ENCODE measurements at places on chromosomes 13 and 19. TPM values are rescaled to one million over a fixed set of nuclear protein-coding genes. Genes with fewer than 3 reads are reported as not detected.

DNA sequence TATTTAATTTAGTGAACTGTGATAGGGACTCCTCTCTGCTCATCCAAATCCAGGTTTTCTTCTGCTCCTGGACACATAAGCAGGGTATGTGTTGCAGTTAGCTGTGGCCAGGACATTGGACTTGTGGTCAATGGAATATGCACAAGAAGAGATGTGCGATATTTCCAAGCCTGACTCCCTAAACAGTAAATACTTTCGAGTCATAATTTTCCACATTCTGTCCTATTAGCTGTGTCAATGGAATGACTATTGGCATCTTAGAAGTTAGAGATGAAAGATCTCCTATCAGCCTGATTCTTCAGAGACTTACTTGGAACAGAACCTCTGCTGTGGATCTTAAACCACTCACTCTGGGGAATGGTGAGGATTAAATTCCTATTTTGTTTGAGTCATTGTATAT lies 771.0 kb downstream of the EFNB2 start:
- no peaks in the 10 kb centered on the region for H3K27me3 ChIP-seq
- no peak overlapping the region for H3K4me3 ChIP-seq
- no peak overlapping the region for H3K27ac ChIP-seq
- DNase-seq = no peak

DNA sequence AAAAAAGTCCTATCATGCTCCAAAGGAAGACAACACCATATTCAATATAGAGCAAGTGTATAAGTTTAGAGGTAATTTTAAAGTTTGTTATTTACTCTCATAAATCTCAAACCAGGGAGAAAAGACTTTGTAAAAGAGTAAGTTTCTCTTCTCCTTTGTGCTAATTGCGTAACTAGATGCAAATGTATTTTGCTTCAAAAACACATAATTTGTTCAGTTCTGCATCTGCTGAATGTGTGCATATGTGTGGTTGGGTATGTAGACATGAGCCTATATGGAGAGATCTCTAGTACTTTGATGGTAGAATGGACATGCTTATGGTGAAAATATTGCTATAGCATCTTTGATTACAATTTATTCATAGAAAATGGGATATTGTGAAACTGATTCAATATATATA lies 17.8 kb upstream of the MIR17HG start:
- no peaks in the 10 kb centered on the region for H3K27me3 ChIP-seq
- H3K27ac ChIP-seq = no peak overlapping the region
- H3K36me3 ChIP-seq = no peaks in the 10 kb centered on the region
- no peaks in the 10 kb centered on the region for H3K4me1 ChIP-seq
- H3K4me3 ChIP-seq = no peak overlapping the region

- no peaks in the 10 kb centered on the region for H3K27me3 ChIP-seq
- peaks cover 17% of the 10 kb centered on the region for H3K4me1 ChIP-seq
- peak overlapping the region; percentile 45 for H3K27ac ChIP-seq
- no peaks in the 10 kb centered on the region for H3K36me3 ChIP-seq
These were observed 110.9 kb downstream of the SACS start for GRCh38 chr13:23322353-23323336.

- no peak overlapping the region for H3K4me3 ChIP-seq
- DNase-seq = peak; percentile 50
- H3K27me3 ChIP-seq = no peaks in the 10 kb centered on the region
These were observed 1471.7 kb upstream of the PRR20A start for GRCh38 chr13:55669051-55669450.

GRCh38 chr19:3618144-3618810 lies 8.3 kb downstream of the CACTIN start:
- peaks cover 7% of the 10 kb centered on the region for H3K4me1 ChIP-seq
- H3K4me3 ChIP-seq = no peak overlapping the region
- no peak overlapping the region for H3K27ac ChIP-seq
- no peaks in the 10 kb centered on the region for H3K27me3 ChIP-seq

GRCh38 chr13:104460554-104460953 lies 1394.3 kb upstream of the SLC10A2 start:
- no peak overlapping the region for H3K4me3 ChIP-seq
- no peaks in the 10 kb centered on the region for H3K36me3 ChIP-seq
- H3K27me3 ChIP-seq = no peaks in the 10 kb centered on the region
- H3K4me1 ChIP-seq = no peaks in the 10 kb centered on the region
- no peak overlapping the region for H3K27ac ChIP-seq

DNA sequence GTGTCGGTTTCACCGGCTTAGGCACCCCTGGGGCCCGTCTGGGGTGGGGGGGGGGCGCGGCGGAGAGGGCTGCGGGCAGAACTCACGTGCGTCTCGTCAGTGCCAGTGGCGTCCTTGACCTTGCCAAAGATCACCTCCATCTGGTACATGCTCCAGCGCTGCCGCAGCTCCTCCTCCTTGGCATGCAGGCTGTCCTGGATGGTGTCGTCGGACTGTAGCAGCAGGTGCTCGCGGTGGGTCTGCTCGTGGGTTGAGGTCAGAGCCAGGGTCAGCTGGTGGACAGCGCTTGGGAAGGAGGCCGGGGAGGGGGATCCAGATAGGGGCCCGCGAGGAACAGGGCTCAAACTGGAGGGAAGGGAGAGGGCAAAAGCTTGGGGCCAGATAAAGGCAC lies 4.7 kb upstream of the RGL3 start:
- DNase-seq = no peak
- peaks cover 55% of the 10 kb centered on the region for H3K27me3 ChIP-seq
- H3K4me1 ChIP-seq = peaks cover 30% of the 10 kb centered on the region
- H3K27ac ChIP-seq = no peak overlapping the region

GRCh38 chr19:43639519-43640423 lies at the start of gene CADM4:
Gene CADM4, minus strand, starts transcription at chr19:43639850. Its CDS starts 60 bp downstream, at chr19:43639790.
- peaks cover 32% of the 10 kb centered on the region for H3K27me3 ChIP-seq
- H3K36me3 ChIP-seq = no peaks in the 10 kb centered on the region
- H3K4me1 ChIP-seq = peaks cover 22% of the 10 kb centered on the region

DNA sequence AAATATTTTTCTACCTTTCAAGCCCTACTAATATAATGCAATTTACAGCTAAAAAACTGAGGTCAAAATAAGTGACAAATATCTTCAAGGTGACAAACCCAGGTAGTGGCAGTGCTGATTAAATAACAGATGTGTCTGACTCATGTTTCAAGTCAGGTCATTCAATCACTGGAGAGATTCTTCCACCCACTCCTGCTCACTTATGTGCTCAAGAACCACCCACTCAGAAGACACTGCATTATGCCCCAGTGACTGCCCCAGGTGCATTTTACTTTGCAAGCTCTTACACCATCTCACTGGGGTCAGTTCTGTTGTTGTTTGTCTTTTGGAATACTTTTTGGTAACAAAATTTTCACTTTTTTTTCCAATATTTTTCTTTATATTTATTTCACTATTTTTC lies 2.2 kb downstream of the ZNF100 start:
- H3K4me3 ChIP-seq = no peak overlapping the region
- no peak overlapping the region for H3K27ac ChIP-seq
- peaks cover 35% of the 10 kb centered on the region for H3K36me3 ChIP-seq
- H3K4me1 ChIP-seq = no peaks in the 10 kb centered on the region
- DNase-seq = no peak
- H3K27me3 ChIP-seq = no peaks in the 10 kb centered on the region

DNA sequence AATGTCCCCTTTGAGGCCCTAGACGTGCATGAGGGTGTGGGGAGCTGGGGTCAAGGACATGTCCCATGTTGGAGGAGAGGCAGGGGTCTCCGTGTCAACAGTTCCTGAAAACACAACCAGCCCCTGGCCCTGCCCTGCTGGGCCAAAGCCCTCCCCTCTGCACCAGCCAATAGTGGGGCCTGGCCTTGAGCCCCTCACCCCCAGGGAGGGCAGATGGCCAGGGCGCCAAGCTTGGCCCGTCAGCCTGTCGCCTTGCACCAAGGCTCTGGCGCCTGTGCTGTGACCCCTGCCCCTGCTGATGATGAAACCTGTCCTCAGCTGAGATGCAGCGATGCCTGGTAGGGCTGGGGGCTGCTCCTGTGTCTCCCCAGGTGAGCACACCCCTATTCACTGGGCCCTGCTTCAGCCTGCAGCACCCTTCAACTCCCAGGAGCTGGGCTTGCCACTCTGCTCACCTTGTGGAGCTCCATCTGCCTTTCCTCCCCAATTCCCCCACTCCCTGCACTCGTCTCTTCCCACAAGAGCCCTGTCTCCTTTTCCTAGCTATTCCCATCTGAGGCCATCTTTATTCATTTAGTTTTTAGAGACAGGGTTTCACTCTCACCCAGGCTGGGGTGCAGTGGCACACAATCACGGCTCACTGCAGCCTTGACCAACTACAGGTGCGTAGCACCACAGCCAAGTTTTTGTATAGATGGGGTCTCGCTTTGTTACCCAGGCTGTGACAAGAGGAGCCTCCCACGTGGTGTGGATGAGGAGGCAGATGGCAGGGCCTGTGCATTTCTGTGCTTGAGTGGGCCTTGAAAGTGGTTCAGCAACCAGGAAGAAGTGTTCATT lies 2.1 kb upstream of the HAMP start:
- H3K4me3 ChIP-seq = no peak overlapping the region
- no peak for DNase-seq
- no peak overlapping the region for H3K27ac ChIP-seq
- H3K36me3 ChIP-seq = peaks cover 35% of the 10 kb centered on the region
- H3K27me3 ChIP-seq = peaks cover 9% of the 10 kb centered on the region

DNA sequence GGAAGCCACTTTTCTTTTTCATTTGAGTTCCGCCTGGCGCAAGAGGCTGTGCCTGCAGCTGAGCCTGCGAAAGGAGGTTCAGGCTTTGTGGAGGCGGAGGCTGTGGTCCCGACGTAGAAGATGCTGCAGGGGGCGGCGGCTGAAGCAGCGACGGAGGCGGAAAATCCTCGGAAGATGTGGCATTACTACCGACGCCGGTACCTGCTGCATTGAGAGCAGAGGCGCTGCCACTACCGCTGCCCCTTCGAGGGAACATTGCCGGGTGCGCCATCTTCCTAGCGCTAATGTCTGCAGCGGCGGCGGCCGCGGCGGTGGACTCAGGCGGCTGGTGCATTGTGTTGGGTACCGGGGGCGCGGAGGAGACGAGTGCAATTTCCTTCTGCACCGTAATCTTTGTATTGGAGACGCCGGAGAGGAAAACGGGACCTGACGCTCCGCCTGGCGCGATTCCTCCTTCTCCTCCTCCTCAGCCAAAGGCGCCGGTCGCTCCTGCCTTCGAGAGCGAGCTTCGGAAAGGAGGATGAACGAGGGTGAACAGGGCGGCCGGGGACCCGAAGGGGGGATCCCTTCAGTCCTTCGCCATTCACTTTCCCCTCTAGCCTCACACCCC lies at the start of gene TSC22D1:
Gene TSC22D1, minus strand, starts transcription at position 590 of the 610 bp plus-strand sequence. Its CDS starts 256 bp downstream, at position 334.
- H3K4me3 ChIP-seq = peak within 1 kb of the TSS; percentile 94
- peaks cover 13% of the 10 kb centered on the region for H3K36me3 ChIP-seq
- H3K4me1 ChIP-seq = peaks cover 29% of the 10 kb centered on the region
- peak; percentile 69 for DNase-seq
- H3K27me3 ChIP-seq = no peaks in the 10 kb centered on the region

- peaks cover 21% of the 10 kb centered on the region for H3K4me1 ChIP-seq
- no peak overlapping the region for H3K4me3 ChIP-seq
- H3K36me3 ChIP-seq = no peaks in the 10 kb centered on the region
- no peaks in the 10 kb centered on the region for H3K27me3 ChIP-seq
These were observed 23.0 kb downstream of the IER2 start for GRCh38 chr19:13173139-13173737.

- no peaks in the 10 kb centered on the region for H3K4me1 ChIP-seq
- H3K27me3 ChIP-seq = peaks cover 7% of the 10 kb centered on the region
- H3K36me3 ChIP-seq = no peaks in the 10 kb centered on the region
- no peak overlapping the region for H3K27ac ChIP-seq
These were observed 19.2 kb downstream of the KLK5 start for GRCh38 chr19:50933640-50934039.

DNA sequence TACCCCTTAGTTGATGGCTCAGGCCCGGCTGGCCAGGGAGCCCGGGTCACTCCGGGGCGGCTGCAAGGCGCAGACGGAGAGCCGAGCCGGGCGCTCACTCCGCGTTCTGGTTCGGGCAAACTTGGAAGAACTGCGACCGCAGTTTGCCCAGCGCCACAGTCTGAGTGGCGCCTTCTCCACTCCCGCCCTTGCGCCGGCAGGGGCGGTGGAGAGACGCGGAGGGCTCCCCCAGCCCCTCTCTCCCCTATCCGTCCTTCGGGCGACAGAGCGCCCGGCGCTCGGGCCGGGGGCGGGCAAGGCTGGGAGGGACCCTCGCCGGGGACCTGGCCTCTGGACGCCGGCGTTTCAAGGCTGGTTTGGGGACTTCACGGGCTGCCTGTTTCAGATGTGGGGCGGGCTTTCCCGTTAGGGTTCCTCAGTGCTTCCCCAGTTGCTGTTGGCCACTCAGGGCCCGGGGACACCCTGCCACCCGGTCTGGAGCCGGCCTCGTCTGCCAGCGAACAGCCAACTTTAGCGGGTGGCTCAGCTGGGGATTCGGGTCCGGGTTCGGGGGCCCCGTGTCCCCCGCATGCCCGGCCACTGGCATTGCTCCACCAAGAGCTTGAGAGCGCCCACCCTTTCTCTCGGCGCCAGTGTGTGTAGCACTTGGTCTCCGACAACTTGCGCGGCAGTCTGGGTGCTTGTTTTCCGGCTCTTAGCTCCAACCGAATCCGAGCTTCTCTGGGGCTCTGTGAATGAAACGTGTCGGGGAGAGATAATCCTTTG lies 1.5 kb downstream of the GPC6 start:
- peaks cover 3% of the 10 kb centered on the region for H3K4me1 ChIP-seq
- peak; percentile 97 for DNase-seq
- H3K27ac ChIP-seq = peak overlapping the region; percentile 92
- H3K27me3 ChIP-seq = peaks cover 19% of the 10 kb centered on the region
- H3K4me3 ChIP-seq = peak overlapping the region; percentile 80
- no peaks in the 10 kb centered on the region for H3K36me3 ChIP-seq

GRCh38 chr13:68048802-68049359 lies 818.7 kb upstream of the PCDH9 start:
- no peaks in the 10 kb centered on the region for H3K36me3 ChIP-seq
- H3K4me1 ChIP-seq = no peaks in the 10 kb centered on the region
- H3K27ac ChIP-seq = no peak overlapping the region
- H3K4me3 ChIP-seq = no peak overlapping the region
- no peak for DNase-seq

GRCh38 chr13:27481766-27482165 lies 31.4 kb upstream of the MTIF3 start:
- no peaks in the 10 kb centered on the region for H3K27me3 ChIP-seq
- no peak overlapping the region for H3K27ac ChIP-seq
- no peaks in the 10 kb centered on the region for H3K36me3 ChIP-seq
- DNase-seq = no peak
- H3K4me1 ChIP-seq = no peaks in the 10 kb centered on the region

- H3K4me3 ChIP-seq = no peak overlapping the region
- H3K27ac ChIP-seq = no peak overlapping the region
- peak; percentile 64 for DNase-seq
- H3K36me3 ChIP-seq = no peaks in the 10 kb centered on the region
These were observed 253.8 kb downstream of the DACH1 start for GRCh38 chr13:71613066-71613745.

GRCh38 chr13:21043898-21044297 lies 17.5 kb downstream of the LATS2 start:
- peaks cover 5% of the 10 kb centered on the region for H3K4me1 ChIP-seq
- DNase-seq = peak; percentile 69
- H3K36me3 ChIP-seq = peaks cover 30% of the 10 kb centered on the region

GRCh38 chr13:109235901-109236300 lies 550.5 kb downstream of the IRS2 start:
- no peaks in the 10 kb centered on the region for H3K4me1 ChIP-seq
- H3K4me3 ChIP-seq = no peak overlapping the region
- H3K27ac ChIP-seq = no peak overlapping the region
- H3K27me3 ChIP-seq = no peaks in the 10 kb centered on the region
- DNase-seq = no peak
- no peaks in the 10 kb centered on the region for H3K36me3 ChIP-seq

GRCh38 chr13:109330123-109330522 lies 456.3 kb downstream of the IRS2 start:
- no peaks in the 10 kb centered on the region for H3K36me3 ChIP-seq
- no peaks in the 10 kb centered on the region for H3K4me1 ChIP-seq
- no peak overlapping the region for H3K27ac ChIP-seq
- H3K4me3 ChIP-seq = no peak overlapping the region
- no peak for DNase-seq
- no peaks in the 10 kb centered on the region for H3K27me3 ChIP-seq

The KLK15 gene
- polyA plus RNA-seq = not detected

The SUGT1 gene
- 37.3 TPM for polyA plus RNA-seq

The CEACAM4 gene
- polyA plus RNA-seq = 0.33 TPM
